ENCODE measurements at places on chromosomes 12 and 14.

DNA sequence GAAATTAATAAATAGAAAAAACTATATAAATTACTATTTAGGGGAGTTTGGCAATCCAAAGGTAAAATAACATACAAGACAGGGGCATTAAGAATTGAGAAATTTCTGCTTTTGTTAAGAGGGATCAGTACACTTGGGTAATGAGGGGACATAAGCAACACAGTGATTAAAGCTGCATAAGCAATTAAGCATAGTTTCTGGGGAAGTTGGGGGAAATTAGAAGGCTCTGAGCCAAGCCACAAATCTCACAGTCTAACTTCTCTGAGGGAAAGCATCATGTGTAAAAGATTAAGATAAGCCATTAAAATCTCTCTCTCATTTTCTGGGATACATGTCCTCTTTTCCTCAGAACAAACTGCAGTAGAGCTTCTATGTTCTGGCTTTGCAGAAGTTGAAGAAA, 533.9 kb upstream of the LRFN5 start:
- no peak for DNase-seq

DNA sequence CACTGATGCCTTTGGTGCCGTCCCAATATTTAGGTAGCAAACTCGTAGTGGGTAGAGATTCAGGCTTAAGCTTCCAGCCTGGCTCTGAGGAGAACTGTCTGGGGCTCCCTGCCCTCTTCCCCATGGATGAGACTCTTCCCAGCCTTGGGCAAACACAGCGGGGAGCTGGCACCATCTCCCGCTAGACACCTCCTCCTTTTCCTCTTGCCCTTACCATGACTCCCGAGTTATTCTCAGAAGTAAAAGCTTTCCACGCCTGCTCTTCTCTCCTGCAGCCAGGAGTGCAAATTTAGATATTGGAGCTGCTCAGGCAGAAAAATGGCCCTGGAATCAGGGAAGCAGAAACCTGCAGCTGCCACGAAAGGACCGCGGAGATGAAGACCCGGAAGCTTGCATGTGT, 45.6 kb upstream of the RBM19 start:
- DNase-seq: no peak

- no peak for DNase-seq
These were observed 35.9 kb downstream of the LRCOL1 start for GRCh38 chr12:132574271-132574996.

- no peak for DNase-seq
These were observed 61.0 kb upstream of the PTHLH start for GRCh38 chr12:28033538-28033915.

DNA sequence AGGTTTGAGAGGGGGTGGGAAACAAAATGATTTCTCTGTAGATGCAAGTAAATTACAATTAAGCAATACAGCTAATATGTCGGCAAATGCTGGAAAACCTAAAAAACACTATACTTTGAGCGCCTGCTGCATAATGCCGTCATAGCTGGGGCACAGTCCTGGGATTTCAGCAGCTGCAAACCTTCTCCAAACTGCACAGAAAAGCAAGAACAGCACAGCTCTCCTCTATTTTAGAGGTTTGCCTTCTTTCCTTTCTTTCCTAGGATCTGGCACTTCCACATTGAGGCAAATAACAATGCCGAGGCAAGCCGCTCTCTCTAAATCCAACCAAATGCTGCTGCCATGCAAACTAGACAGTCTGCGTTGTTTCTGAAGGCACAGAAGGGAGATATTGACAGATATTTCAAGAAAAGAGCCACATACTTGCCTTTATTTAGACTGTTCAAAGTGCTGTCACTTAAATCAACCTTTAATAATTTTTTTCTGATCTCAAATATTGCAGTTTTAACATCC, 287.1 kb upstream of the G2E3 start:
- no peak for DNase-seq

DNA sequence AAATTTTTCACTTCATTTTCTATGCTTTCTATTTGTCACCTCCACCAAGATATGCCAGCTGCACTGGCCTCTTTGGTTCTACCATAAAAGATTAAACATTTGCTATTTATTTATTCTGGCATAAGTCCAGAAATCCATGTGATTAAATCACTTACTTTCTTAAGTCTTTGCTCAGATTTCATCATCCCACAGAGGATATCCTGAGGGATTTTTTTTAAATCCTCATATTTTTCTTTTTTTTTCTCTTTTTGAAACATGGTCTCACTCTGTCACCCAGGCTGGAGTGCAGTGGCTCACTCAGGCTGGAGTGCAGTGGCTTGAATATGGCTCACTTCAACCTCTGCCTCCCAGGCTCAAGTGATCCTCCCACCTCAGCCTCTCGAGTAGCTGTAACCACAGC, 645.4 kb upstream of the ATXN7L3B start:
- no peak for DNase-seq

GRCh38 chr12:110513842-110514241, 11.7 kb downstream of the RAD9B start:
- no peak for DNase-seq

All from A172 (cell line).